ENCODE measurements at places on chromosomes 5 and 9. TPM values are rescaled to one million over a fixed set of nuclear protein-coding genes. Genes with fewer than 3 reads are reported as not detected.
A peak's percentile ranks its signal among the peaks of the same experiment; 100 is the strongest.

IL13 gene
- 308 TPM for total RNA-seq

PCDHB2 gene
- total RNA-seq: not detected

- no peak for DNase-seq
- peaks cover 16% of the 10 kb centered on the region for H3K36me3 ChIP-seq
- no peak overlapping the region for H3K27ac ChIP-seq
- H3K4me1 ChIP-seq: no peaks in the 10 kb centered on the region
These were observed 72.5 kb downstream of the PHF2 start for GRCh38 chr9:93648836-93649235.

DNA sequence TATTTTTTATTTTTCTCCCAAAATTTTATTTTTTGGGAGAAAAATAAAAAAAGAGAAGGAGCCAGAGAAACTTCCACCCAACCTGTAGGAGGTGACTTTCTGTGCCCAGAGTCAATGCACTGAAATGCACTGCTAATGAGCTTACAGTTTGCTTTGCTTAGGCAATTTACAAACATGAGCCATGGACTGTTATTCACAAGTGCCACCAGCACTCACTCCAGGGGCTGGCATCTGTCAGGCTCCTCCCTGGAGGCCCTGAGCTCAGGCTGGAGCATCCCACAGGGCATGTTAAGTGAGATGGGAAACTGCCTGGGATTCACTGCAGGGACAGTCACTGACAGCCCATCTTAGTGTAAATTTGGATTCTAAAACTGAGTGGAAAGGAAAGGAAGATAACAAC, 74.9 kb downstream of the FANCC start:
- H3K36me3 ChIP-seq: peaks cover 18% of the 10 kb centered on the region
- H3K4me1 ChIP-seq: no peaks in the 10 kb centered on the region
- H3K27me3 ChIP-seq: no peaks in the 10 kb centered on the region

GRCh38 chr9:26710008-26710407, 182.6 kb downstream of the CAAP1 start:
- DNase-seq: no peak
- no peaks in the 10 kb centered on the region for H3K4me1 ChIP-seq
- no peaks in the 10 kb centered on the region for H3K27me3 ChIP-seq
- no peak overlapping the region for H3K27ac ChIP-seq

ACTBL2 gene
- total RNA-seq: not detected

DNA sequence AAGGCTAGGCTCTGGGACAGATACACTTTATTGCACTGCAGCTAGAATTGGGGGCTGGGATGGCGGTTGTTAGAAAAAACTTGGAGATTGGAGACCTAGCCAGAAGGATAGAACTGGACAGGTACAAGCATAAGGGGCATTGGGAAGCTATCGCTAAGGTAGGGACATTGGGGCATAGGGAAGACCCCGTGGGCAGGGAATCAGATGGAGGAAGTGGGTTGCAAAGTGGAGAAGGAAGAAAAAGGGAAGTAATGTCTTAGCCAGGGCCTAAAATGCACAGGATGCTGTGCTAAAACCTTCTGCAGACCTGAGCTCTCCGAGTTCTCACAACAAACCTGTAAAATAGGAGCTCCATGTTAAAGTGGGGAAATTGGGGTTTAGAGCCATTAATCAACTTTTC, 178.2 kb downstream of the ZDHHC21 start:
- no peaks in the 10 kb centered on the region for H3K4me1 ChIP-seq
- no peak overlapping the region for H3K27ac ChIP-seq
- no peak for DNase-seq
- no peaks in the 10 kb centered on the region for H3K27me3 ChIP-seq
- no peak overlapping the region for H3K4me3 ChIP-seq

DNA sequence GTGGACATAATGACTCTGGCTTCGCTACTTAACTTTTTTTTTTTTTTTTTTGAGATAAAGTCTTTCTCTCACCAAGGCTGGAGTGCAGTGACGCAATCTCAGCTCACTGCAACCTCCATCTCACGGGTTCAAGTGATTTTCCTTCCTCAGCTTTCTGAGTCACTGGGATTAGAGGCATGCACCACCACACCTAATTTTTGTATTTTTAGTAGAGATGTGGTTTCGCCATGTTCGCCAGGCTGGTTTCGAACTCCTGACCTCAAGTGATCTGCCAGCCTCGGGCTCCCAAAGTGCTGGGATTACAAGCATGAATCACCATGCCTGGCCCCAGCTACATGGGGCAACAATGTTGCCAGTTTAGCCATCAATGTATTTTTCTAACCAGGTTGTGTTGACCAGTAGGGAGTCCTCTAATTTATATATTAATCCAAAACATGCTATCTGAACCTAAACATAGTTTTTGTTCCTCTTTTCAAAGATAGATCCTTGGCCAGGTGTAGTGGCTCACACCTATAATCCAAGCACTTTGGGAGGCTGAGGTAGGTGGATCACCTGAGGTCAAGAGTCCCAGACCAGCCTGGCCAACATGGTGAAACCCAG, 120.3 kb upstream of the LHFPL2 start:
- no peak overlapping the region for H3K27ac ChIP-seq
- H3K27me3 ChIP-seq: peaks cover 5% of the 10 kb centered on the region
- H3K4me1 ChIP-seq: peaks cover 6% of the 10 kb centered on the region
- no peak overlapping the region for H3K4me3 ChIP-seq
- H3K36me3 ChIP-seq: no peaks in the 10 kb centered on the region

BTNL8 gene
- not detected for total RNA-seq

GRCh38 chr5:1111727-1112289, at the start of gene SLC12A7:
Gene SLC12A7 (minus strand): TSS chr5:1112063. CDS start chr5:1111991, 72 bp downstream.
- peaks cover 2% of the 10 kb centered on the region for H3K36me3 ChIP-seq
- peak within 1 kb of the TSS; percentile 87 for H3K4me3 ChIP-seq

GRCh38 chr9:99677281-99677680, 144.4 kb upstream of the NR4A3 start:
- H3K4me1 ChIP-seq: no peaks in the 10 kb centered on the region
- H3K4me3 ChIP-seq: no peak overlapping the region
- DNase-seq: no peak
- no peak overlapping the region for H3K27ac ChIP-seq

DNA sequence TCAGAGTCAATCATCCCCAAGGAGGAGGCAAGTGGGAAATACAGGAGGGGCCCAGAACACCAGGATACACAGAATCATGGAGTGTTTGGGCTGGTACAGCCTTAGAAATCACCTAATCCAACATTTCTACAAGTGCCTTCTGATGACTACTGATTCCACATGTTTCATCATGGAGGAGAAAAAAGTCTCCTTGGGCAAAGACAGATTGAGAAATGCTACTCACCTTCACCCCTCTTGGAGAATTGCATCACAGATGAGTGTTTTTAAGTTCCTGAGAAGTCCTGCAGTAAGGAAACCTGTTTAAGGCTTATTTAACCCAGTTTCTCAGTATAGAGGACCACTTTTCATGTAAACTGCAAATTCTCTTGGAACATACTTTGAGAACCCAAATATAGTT, 2.2 kb upstream of the SLIT3 start:
- DNase-seq: no peak
- H3K4me1 ChIP-seq: peaks cover 9% of the 10 kb centered on the region
- no peak overlapping the region for H3K4me3 ChIP-seq
- peaks cover 42% of the 10 kb centered on the region for H3K27me3 ChIP-seq

- peaks cover 4% of the 10 kb centered on the region for H3K4me1 ChIP-seq
- H3K4me3 ChIP-seq: no peak overlapping the region
- peaks cover 3% of the 10 kb centered on the region for H3K27me3 ChIP-seq
- DNase-seq: no peak
- no peak overlapping the region for H3K27ac ChIP-seq
- no peaks in the 10 kb centered on the region for H3K36me3 ChIP-seq
These were observed 33.0 kb downstream of the FAM240B start for GRCh38 chr9:38686933-38687332.

GRCh38 chr5:180305481-180305880, 13.6 kb upstream of the MAPK9 start:
- H3K4me3 ChIP-seq: no peak overlapping the region
- H3K4me1 ChIP-seq: no peaks in the 10 kb centered on the region
- H3K27me3 ChIP-seq: no peaks in the 10 kb centered on the region
- H3K36me3 ChIP-seq: no peaks in the 10 kb centered on the region
- no peak for DNase-seq
- no peak overlapping the region for H3K27ac ChIP-seq

DNA sequence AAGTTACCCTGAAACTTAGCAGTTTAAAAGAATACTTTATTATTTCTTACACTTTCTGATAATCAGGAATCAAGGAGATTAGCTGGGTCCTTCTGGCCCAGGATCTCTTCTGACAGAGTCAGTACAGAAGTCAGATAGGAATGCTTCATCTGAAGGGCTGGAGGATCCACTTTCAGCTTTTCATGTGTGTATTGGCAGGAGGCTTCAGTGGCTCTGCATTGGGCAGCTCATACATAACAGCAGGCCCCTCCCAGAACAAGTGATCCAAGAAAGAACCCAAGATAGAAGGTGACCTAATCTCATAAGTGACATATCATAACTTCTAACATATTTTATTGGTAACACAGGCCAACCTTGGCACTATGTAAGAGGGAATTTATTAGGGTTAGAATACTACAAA, 258.4 kb downstream of the HCN1 start:
- H3K4me3 ChIP-seq: no peak overlapping the region
- no peak overlapping the region for H3K27ac ChIP-seq
- no peak for DNase-seq
- H3K36me3 ChIP-seq: no peaks in the 10 kb centered on the region
- no peaks in the 10 kb centered on the region for H3K4me1 ChIP-seq

DNA sequence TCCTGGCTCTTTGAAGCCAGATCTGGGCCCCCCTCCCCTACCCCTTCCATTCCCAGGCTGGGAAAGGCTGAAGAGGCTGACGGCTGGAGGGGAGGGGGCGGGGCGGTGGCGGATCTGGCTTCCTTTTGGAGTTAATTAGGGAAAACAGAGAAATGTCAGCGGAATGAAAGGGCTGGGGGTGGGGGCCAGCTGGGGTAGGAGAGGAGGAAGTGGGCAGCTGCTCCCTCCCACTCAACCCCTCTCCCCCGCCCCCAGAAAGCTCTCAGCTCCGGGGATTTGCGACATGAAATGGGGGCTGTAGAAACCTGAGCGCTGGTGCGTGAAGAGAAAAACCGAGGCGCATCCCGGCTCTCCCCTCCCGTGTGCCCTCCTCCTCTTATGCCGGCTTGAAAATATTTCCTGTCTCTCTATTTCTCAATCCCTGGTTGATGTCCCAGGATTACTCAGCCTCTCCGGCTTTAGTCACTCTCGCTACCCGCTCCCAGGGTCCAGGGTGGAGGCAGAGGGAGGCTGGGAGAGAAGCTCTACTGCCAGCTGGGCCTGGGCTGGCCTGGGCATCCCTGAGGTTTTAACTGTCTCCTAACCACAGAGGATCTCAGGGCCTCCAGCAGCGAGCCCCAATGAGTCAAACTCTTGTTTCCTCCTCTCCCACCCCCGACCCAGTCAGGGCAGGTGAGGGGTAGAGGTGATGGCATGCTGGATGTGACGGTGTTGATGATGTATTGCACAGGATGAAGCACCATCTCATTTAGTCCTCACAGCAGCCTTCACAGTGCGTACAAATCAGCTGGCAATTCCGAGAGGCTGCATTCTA, 20.1 kb downstream of the PCDHGC5 start:
- no peaks in the 10 kb centered on the region for H3K27me3 ChIP-seq
- H3K27ac ChIP-seq: no peak overlapping the region
- DNase-seq: no peak
